Activated CD8-positive, alpha-beta T cell treated with anti-CD3 and anti-CD28 coated beads, Interleukin-2, amount 10 ng/mL, durations not matched to agents 7 days and 5 days (primary cell): ENCODE measurements at places on chromosomes 6 and 20. TPM values are rescaled to one million over a fixed set of nuclear protein-coding genes. Genes with fewer than 3 reads are reported as not detected.

HLA-DPB1 gene
- 21.0 TPM for total RNA-seq

SIM1 gene
- not detected for total RNA-seq

DEFB124 gene
- not detected for total RNA-seq

DYNLT2 gene
- total RNA-seq: 2.1 TPM

DNA sequence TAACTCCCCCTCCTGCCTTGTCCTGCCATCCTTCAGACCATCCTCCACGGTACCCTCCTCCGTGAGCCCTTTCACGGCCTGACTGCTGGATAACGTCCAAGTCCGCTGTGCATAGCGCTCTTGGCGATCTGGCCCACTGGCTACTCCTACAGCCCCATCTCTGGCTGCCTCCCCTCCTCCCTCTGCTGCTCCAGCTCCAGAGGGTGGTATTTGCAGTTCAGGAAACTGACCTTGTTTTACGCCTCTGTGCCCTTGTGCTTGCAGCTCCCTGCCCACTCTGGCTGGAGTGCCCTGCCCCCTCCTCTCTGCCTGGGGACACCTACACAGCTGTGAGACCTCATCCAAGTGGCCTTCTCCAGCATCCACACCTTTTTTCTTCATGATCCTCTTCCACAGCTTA lies 6.5 kb upstream of the RREB1 start:
- DNase-seq: no peak

- no peak for DNase-seq
Observed at GRCh38 chr6:26351544-26351953, 13.4 kb upstream of the BTN3A2 start.

GRCh38 chr6:50272611-50273010 lies 222.9 kb upstream of the DEFB112 start:
- DNase-seq: no peak

- DNase-seq: no peak
Observed at GRCh38 chr6:54786154-54786553, 60.4 kb upstream of the FAM83B start.

DNA sequence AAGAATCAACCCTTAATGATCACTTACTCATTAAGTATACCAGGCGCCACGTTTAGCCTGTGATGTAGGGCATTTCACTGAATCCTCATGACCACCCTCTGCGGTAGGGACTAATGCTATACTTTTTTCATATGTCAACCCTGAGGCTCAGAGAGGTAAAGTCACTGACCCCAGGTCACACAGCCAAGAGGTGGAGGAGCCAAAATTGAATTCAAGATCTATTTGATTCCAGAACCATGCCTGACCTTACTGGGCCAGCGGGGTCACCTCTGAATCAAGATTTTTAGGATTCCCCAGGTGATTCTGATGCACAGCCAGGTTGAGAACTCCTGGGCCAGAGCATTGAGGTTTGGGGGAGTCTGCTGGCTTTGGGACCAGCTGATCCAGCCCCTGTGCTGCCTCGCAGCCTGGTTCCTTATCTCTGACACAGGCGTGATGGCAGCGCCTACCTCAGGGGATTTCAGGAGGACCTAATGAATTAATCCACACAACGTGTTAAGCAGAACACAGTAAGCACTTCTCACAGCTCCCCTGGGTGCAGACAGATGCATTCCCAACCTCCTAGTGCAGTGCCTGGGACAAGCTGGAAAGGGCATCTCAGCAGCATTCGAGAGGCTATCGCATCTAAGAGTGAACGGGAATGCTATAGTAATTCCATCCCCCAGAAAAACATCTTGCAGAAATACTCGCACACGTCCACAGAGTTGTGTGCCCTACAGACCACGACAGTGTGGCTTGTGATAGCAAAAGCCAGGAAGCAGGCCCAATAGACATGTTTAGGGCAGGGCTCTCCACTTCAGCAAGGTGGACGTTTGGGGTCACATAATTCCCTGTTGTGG lies 101.4 kb upstream of the PTPN1 start:
- no peak for DNase-seq

GRCh38 chr6:169160091-169160854 lies 93.4 kb downstream of the THBS2 start:
- no peak for DNase-seq
